Substantia nigra (tissue), 51 donors: ENCODE measurements at places on chromosomes 5 and 9.

DNA sequence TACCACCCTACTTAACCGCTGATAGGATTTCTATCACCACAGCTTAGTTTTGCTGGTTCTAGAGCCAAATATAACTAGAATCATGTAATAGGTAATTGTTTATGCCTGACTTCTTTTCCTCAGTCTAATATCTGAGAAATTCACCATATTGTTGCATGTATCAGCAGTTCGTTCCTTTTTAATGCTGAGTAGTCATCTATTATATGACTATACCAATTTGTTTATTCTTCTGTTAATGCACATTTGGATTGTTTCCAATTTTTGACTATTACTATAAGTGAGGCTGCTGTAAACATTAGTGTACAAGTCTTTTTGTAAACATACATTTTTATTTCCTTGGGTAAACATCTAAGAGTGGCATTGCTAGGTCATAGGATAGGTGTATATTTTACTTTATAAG is 25.9 kb downstream of the CSNK1G3 start:
- no peak for DNase-seq

GRCh38 chr5:3118340-3118739 is 366.9 kb upstream of the IRX2 start:
- DNase-seq = no peak

DNA sequence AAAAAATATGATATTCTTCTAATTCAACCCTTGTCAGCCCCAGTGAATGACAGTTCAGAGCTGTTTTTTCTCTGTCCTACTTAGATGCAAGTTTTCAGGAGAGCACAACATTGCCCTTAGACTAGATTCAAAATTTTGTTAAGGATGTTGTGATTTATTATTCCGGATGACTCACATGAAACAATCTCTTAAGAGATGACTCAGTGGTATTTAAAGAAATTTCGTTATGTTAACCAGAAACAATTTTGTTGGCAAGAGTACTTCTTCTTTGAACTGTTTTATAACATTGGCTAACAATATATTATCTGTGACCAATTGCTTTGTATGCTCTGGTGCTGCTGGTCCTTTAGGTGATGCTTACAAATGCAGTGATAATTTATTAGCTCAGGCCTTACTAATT is 132.0 kb downstream of the IZUMO3 start:
- DNase-seq = no peak

- DNase-seq = no peak
Observed at GRCh38 chr9:8078641-8079140, 279.1 kb upstream of the DMAC1 start.

DNA sequence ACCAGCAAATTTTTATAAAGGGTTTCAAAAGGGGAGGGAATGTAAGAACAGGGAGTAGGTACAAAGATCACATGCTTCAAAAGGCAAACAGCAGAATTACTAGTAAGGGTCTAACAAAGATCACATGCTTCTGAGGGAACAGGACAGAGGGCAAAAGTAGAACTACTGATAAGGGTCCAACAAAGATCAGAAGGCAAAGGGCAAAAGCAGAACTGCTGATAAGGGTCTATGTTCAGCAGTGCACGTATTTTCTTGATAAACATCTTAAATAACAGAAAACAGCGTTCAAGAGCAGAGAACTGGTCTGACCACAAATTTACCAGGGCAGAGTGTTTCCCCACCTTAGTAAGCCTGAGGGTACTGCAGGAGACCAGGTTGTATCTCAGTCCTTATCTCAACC is 469.5 kb upstream of the PIK3R1 start:
- no peak for DNase-seq

DNA sequence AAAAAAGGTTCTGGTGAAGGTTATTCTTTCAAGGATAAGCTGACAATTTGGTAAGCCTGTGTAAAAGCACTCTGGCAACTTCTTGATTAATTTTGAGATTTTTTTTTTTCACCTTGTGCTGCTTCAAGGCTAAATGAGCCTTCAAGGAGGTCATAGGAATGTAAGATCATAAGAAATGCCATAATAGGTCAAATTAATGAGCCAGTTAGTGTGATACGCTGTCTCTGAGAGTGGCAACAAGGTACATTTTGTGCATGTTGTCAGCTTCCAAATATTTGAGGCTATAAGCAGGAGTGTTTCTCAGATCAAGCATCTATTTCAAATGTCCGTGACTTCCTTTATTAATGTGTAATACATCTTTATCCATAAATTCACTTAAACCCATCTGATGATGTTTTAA is 72.3 kb upstream of the CDH6 start:
- no peak for DNase-seq

DNA sequence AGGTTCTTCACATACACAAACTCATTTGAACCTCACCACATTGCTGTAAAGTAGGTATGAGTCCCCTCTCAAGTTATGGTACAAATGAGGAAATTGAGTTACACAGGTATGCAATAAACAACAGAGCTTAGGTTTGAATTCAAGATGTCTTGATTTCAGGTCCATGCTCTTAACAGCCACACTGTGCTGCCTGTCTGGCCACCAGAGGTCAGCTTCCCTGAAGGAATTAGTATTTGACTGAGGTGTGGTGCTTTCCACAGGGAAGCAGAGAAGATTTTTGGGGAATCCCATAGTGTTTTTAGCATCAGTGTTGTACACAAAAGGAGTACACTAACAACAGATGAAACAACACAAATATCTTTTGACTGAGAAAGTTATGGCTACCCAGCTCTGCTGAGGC is 94.4 kb upstream of the ITGA1 start:
- peak; percentile 1 for DNase-seq

GRCh38 chr5:127766676-127767335 is 63.6 kb downstream of the CCDC192 start:
- no peak for DNase-seq

- DNase-seq = no peak
Observed at GRCh38 chr9:90078988-90079421, 474.2 kb downstream of the GADD45G start.

DNA sequence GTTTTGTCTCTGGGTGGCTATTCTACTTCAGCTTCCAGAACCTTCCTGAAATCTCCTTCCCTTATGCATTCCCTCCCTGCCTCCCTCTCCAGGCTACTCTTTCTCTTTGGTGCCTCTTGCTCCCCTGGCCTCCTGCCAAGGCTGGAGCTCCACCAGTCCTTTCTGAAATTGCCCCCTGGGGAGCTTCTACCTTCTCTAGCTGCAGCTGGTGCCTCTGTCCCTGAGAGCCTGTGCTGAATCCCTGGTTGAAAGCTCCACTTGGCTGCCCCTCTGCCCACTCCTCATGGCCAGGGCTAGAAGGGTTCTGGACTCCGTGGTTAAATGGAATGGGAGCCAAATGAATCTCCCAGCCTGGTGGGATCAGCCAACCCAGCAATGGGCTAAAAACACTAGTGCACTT is 80.1 kb downstream of the COL15A1 start:
- DNase-seq = no peak

DNA sequence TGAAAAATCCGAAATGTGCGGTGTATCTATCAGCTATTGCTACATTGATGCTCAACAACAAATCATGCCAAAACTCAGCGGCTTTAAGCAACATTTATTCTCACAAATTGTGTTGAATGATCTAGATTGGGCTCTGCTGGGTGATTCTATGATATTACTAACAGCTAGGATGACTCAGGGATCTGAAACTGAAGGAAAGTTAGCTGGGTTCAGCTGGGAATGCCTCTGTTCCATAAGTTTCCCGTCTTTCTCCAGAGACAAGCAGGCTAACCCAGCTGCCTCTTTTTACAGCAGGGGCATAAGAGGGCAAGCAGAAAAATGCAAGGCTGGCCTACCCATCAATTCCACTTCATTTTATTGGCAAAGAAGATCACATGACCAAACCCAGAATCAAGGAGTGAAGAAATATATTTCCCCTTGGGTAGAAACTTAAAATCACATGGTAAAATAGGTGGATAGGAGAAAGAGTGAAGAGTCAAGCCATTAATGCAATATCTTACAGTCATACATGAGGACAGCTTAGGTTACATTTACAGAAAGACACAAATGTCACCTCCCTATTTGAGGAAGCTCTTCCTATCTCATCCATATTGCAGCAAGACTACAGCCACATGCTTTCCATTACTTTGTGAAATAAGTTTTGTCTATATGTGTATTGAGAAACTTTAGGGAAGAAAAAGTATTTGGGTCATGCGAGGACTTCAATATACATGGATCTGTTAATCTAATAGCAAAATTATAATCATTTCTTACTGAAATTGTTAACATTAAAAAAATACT is 30.8 kb downstream of the IL7R start:
- DNase-seq = no peak

DNA sequence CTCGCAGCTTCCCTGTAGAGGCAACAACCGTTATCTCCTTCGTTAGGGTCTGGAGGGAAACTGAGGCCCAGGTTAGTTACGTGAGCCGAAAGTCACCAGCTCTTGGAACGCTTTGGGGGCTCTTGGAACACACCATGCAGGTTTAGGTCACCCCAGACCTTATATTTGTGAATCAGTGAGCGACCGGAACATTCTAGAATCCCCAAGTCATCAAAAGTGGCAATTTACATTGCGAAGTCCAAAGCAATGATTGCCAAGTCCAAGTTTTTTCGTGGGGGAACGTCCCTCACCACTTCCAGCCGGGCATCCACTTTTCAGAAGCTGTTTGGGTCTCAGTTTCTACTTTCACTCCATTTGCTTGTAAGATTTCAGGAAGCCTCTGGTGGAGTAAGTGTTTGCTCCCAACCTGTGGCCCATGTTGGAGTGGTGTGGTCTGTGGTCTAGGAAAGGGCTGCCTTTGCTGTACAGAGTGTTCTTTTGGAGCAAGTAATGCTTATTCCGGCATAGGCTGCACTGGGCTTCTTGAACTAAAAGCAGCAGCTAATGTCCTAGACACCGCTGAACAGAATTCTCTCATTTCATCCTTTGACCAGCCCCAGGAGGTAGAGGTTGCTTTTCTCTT is 32.8 kb upstream of the SPRY4 start:
- no peak for DNase-seq

GRCh38 chr5:18305288-18305924 is 671.1 kb downstream of the TAF11L14 start:
- DNase-seq = no peak

DNA sequence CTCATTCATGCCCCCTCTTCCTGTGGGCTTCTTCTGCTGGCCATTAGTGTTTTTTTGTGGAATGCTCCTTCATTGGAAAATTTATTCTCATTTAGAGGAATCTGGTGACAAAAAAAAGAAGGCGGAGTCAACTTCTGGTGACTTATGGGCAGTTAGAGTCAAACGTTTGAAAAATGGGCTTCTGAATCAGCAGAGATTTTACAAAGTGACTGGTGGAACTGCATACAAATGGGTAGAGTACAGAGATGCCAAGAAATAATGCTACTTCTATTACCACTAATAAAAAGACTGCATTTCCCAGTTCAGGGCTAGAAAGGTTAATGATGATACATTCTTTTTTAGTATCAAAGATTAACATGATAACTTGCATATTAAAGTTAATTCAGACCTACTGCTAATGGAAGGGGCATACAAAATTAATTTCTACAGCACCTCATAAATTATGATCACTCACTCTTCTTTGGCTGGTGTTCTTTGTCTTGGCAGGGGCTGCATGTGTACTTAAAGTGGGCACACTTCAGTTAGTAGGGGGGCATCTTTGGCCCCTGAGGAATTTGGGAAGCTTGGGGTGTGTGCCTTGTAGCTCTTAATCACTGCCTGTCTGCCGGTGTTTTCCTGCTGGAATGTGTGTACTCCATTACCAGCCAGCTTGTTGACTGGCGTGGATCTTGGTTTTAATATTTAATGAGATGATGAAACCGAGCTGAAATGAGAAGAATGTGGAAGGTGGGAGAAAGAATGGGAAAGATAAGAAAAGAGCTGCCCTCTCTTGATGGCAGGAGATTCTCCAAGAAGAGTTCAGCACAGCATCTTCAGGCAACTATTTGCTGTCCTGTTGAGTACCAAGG is 148.9 kb downstream of the DOCK2 start:
- no peak for DNase-seq

GRCh38 chr5:16051246-16051755 is 128.3 kb downstream of the MARCHF11 start:
- DNase-seq = no peak

DNA sequence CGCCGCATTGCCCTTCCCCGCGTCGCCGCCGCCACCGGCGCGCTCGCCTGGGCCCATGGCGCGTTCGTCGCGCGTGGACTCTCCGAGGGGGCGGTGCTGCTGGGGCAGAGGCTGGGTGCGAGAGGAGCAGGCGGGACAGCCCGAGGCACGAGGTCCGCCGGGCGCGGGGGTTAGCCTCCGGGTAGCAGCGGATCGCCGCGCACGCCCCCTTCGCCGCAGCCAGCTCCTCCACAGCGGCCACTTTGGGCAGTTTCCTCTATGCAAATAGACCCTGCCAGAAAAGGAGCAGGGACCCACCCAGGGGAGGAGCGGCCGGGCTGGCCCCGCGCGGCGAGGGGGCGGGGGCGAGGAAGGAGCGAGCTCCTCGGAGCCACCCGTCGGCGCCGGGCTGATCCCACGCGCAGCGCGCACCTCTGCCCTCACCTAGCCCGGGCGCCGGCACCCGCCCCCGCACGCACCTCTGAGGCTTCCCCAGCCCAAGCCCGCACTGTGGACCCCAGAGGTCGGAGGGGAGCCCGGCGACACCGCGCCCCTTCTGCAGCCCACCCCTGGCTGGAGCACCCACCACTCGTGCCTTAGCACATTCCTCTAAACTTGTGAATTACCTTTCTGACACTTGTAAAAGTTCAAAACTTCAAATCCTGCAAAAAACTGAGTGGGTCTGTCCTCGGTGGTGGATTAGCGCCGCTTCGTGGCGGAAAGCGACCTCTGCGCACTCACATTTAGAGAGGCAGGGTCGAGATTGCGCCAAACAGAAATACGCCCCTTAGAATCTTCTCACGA is at the start of gene COL23A1:
Gene COL23A1, minus strand, starts transcription at position 253 of the 783 bp plus-strand sequence.
- no peak for DNase-seq

DNA sequence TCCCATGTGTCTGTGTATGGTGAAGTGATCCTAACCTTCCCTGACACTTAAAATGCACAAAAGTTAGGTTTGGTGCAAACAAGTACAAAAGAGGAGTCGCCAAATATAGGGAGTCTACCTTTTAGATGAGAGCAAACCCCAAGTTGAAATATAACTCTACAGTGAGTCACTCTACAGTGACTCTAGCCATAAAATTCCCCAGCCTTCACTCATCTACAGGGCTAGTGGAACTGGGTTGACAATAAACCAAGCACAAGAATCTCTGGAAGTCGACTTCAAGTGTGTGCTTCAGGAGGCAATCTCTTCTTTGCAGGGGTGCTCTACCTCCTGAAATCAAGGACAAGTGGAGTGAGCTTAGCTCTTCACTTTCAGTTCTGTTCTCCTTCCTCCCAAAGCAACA is 3.3 kb downstream of the SHISAL2B start:
- no peak for DNase-seq

GRCh38 chr9:113853333-113853732 is 22.8 kb upstream of the ZNF618 start:
- DNase-seq = no peak

DNA sequence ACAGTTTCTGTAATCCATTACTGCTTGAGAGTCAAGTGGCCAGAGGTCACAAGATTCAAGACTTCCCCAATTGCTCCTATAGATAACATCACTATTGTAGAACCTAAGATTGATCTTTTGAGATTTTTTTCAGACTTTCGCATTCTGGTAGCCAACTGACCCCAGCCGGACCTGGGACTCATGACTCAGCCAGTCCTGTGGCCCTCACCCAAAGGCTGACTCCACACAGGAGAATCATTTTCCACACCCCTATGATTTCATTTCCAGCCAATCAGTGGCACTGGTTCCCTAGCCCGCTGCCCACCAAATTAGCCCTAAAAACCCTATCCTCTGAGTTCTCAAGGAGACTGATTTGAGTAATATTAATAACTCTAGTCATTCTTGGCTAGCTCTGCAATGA is 36.2 kb downstream of the TARS1 start:
- no peak for DNase-seq
